Cardiac muscle cell (in vitro differentiated cells and primary cell): ENCODE measurements at places on chromosomes 11 and 22.

- no peak for DNase-seq
- no peaks in the 10 kb centered on the region for H3K4me1 ChIP-seq
- no peaks in the 10 kb centered on the region for H3K27me3 ChIP-seq
These were observed 73.1 kb upstream of the KIRREL3 start for GRCh38 chr11:127073621-127074020.

GRCh38 chr11:115244296-115244695 is 259.9 kb downstream of the CADM1 start:
- H3K27ac ChIP-seq, result no peak overlapping the region
- peaks cover 36% of the 10 kb centered on the region for H3K4me1 ChIP-seq
- no peaks in the 10 kb centered on the region for H3K36me3 ChIP-seq

DNA sequence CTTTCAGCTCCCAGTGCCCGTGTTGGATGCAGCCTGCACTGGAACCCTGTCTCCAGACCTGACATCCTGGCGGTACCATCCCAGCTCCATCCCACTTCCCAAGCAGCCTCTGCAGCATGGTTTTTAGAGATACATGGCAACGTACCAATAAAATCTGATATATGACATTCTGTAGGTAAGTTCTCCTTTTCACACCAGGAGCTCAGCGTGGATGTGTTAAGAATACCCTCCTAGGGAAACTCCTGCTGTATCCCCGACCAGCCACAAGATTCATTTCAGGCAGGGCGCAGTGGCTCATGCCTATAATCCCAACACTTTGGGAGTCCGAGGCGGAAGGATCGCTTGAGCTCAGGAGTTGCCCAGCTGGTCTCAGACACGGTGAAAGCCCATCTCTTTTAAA is 15.4 kb downstream of the APOL5 start:
- H3K4me1 ChIP-seq, result peaks cover 9% of the 10 kb centered on the region
- no peaks in the 10 kb centered on the region for H3K27me3 ChIP-seq
- no peak for DNase-seq
- H3K27ac ChIP-seq, result no peak overlapping the region

DNA sequence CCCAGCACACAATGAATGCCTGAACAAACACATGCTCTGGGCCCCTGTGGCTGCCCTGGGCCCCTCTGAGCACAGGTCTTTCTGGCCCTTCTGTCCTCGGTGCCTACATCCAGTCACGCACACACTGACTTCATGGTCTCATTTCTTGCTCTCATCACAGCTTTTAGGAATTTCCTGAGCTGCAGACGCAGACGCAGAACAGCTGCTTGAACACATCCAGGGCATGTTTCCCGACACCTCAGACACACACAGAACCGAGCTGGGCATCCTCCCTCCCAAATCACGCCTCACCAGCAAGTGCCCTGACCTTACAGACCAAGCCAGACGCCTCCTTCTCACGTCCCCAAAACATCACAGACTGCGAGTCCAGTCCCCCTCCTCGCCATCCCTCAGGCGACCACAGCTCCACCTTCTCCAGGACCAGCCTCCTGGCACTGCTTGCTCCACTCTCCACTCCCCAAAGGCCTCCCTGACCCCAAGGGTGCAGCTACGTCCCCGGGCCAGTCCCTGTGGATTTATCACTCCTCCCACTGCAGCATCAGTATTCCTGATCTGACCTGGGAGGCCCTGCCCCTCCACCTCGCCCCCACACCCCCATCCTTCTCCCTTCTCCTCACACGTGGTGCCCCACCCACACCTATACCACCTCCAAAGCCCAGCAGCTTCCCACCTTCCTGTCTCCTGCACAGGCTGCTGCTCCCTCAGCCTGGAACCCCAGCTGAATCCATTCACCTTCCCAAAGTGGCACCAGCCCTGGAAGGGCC is 12.9 kb downstream of the SIRT3 start:
- peaks cover 5% of the 10 kb centered on the region for H3K36me3 ChIP-seq
- no peak overlapping the region for H3K4me3 ChIP-seq
- H3K27ac ChIP-seq, result no peak overlapping the region
- no peaks in the 10 kb centered on the region for H3K27me3 ChIP-seq
- no peak for DNase-seq

DNA sequence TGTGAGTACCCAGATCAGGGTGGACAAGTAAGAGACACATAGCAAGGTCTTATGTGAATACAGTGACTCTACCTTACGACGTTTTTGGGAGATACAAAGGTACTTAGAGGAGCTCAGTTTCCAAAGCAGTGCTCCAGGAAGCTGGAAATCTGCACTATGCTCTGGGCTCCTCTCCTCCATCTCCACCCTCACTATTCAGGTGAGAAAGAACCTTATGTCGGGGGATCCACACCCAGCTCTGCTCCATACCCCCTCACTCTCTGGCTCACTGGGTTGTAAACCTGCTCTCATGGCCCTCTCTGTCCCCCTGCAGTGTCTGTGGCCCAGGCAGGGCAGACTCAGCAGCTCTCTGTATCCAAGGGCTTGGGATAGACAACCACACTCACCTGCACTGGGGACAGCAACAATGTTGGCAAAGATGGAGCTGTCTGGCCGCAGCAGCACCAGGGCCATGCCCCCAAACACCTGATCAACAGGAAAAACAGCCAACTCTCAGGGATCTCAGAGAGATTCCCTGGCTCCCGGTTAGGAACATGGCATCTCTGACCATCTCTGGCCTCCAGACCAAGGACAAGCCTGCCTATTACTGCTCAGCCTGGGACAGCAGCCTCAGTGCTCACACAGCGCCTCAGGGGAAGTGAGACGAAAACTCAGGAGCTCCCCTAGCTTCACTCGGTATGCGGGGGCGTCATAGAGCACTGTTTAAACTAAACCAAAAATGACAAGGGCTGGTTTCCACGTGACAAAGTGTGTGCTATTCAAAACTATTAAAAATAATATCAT is 60.9 kb upstream of the TOP3B start:
- H3K4me3 ChIP-seq, result no peak overlapping the region
- H3K27me3 ChIP-seq, result peaks cover 83% of the 10 kb centered on the region
- H3K4me1 ChIP-seq, result no peaks in the 10 kb centered on the region
- H3K27ac ChIP-seq, result no peak overlapping the region

DNA sequence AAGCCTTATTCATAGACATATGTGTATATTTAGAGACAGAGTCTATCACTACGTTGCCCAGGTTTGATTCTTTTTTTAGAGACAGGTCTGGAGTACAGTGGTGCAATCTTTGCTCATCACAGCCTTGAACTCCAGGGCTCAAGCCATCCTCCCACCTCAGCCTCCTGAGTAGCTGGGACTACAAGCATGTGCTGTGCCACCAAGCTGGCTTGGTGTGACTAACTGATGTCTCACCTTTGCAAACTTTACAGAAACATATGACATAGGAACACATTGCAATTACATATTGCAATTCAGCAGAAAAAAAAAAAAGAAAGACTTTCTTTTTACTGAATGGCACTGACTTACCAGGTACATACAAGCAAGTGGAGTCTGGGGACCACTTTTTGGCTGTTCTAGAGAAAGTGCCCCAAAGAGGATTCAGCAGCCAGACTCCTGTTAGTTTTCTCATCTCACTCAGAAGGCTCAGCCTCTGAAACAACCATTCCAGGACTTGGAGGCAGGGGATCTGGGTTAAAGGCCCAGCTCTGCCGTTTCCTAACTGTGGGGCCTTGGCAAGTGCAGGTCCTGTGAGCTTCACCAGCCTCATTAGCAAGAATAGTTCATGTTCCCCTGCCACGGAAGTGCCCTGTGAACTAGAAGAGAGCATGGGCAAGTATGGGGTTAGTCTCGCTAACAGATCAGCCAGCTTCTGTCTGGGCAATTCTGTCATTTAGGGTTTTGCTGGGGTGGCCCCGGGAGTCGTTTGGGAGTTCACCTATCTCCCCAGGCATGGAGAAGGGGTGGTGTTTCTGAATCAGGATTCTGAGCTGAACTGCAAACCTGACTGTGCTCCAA is 11.3 kb upstream of the NFAM1 start:
- DNase-seq, result no peak
- peaks cover 21% of the 10 kb centered on the region for H3K4me1 ChIP-seq
- H3K36me3 ChIP-seq, result no peaks in the 10 kb centered on the region
- H3K27me3 ChIP-seq, result no peaks in the 10 kb centered on the region

DNA sequence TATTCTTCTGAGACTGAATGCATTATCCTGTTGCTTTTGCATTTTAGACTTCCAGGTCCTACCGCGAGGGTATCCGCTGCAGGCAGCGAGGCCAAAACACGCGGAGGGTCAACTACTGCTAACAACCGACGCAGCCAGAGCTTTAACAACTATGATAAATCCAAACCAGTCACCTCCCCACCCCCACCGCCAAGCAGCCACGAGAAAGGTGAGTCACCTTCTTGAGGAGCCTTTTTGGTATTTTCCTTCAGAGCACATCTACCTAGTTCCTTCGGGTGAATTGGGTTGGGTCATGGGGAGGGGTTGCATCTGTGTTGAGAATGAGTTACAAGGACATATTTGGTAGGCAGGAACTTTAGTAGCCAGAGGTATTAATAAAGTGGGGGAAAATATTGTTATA is 179.8 kb downstream of the NAV2 start:
- H3K36me3 ChIP-seq, result no peaks in the 10 kb centered on the region
- no peak for DNase-seq
- H3K27ac ChIP-seq, result no peak overlapping the region
- no peak overlapping the region for H3K4me3 ChIP-seq
- no peaks in the 10 kb centered on the region for H3K27me3 ChIP-seq
- no peaks in the 10 kb centered on the region for H3K4me1 ChIP-seq

DNA sequence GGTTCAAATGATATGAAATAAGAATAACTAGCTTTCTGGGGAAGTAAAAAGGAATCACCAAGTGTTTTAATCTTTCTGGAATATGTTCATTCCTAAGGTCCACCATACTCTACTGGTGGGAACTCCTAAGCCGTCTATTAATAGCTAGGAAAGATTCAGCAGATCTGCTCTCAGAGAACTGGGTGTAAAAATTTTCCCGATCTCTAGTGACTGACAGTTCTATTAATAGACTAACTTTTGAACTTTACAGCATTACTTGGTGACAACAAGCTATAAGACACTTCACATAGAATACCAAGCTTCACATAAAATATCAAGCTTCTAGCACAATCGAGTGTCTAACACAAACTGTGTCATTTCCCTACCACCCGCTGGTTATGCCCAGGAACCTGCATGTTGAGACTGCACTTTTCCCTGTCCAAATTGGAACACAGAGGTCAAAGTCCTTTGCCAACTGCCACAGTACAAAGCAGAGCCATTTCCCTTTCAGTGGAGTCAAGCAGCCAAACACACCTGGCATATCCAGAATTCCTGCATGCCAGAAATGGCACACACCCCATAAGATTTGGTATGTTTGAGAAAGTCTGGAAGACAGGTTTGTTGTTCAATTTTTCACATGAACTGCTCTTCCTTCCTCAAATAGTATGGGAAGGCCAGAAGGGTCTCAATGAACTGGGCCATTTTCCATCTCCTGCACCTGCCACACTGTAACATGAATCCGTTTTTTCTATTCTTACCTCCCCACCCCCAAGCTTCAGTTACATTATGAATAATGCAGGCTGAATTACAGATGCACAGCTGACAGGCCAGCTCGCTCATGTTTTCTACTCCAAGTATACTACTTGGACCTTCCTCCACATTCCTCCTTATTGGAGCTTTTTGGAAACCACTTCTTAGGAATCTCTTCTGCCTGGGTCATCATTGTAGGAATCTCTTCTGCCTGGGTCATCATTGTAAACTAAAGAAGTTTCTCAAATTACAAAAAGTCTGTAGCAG is 3.7 kb downstream of the OSBP start:
- peak overlapping the region; percentile 94 for H3K27ac ChIP-seq
- no peaks in the 10 kb centered on the region for H3K27me3 ChIP-seq
- no peak for DNase-seq
- H3K4me3 ChIP-seq, result peak overlapping the region; percentile 17
- H3K4me1 ChIP-seq, result peaks cover 45% of the 10 kb centered on the region

DNA sequence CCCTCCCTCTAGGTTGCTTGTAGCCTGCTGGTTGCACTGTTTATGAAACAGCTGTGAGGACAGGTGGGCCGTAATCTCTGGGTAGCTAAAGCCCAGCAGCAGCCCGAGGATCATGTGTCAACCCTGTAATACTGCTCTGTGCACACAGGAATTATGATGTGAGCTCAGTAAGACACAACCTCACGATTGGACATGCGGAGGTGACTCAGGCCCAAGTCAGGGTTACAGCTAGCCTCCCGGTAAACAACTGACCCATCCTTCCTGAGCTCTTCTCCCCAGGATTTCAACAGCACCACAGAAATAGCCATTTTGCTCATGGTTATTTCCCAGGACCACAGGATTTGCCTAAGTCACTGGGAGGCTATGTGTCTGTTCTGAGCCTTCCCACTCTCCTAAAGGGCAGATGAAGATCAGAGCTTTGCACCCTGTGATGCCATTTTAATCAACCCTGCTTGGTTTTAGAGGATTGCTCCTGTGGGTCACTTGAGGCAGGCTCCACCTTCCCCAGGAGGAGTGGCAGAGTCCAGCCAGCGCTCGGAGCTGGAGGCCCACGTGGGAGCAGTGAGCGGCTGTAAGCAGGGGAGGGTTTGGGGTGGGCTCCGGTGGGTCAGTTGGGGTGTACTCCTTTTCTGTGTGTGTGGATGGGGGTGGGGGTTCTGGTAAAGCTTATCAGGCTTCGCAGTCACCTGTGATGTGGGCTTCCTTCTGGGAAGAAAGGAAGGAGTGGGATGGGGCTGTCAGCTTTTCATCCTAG is at the start of gene AMPD3:
AMPD3 (plus strand) TSS at position 387 of the 754 bp plus-strand sequence. CDS start 6,256 bp downstream, outside the sequence.
- H3K36me3 ChIP-seq, result no peaks in the 10 kb centered on the region
- H3K4me1 ChIP-seq, result peaks cover 30% of the 10 kb centered on the region
- H3K27ac ChIP-seq, result no peak within 1 kb of the TSS
- peaks cover 24% of the 10 kb centered on the region for H3K27me3 ChIP-seq

- no peaks in the 10 kb centered on the region for H3K27me3 ChIP-seq
- no peak for DNase-seq
- H3K4me3 ChIP-seq, result no peak overlapping the region
- peaks cover 4% of the 10 kb centered on the region for H3K4me1 ChIP-seq
These were observed 13.7 kb upstream of the CDKN1C start for GRCh38 chr11:2899080-2899783.

DNA sequence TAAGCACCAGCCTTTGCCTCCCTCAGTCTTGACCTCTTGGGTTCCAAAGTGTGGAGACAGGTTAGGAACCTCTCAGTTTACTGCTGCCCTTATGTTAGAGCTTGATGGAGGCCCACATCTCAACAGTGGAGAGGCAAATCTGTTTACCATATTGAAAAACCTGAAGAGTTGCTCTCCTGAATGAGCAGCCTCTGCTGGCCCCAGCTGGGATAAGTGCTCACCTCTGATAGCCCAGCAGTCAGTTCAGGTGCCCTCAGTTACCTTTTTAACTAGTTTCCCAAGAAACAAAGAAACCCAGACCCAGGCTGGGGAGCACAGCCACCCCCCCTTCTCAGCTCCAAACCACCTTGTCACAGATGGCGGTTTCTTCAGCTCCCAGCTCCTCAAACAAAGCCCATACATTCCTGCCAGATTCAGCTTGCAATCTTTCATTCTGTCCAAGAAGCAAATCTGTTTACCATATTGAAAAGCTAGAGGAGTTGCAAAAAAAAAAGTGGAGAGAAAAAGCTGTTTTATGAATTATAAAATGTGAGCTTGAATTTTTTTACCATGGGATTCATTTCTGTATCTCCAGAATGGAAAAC is 57.2 kb downstream of the PPFIBP2 start:
- H3K4me1 ChIP-seq, result peaks cover 10% of the 10 kb centered on the region
- no peak overlapping the region for H3K4me3 ChIP-seq
- no peaks in the 10 kb centered on the region for H3K27me3 ChIP-seq
- no peaks in the 10 kb centered on the region for H3K36me3 ChIP-seq
- no peak overlapping the region for H3K27ac ChIP-seq

GRCh38 chr11:64219354-64219684 is 6.7 kb downstream of the TRPT1 start:
- H3K4me1 ChIP-seq, result no peaks in the 10 kb centered on the region
- H3K27me3 ChIP-seq, result no peaks in the 10 kb centered on the region
- no peak overlapping the region for H3K4me3 ChIP-seq
- DNase-seq, result no peak
- H3K36me3 ChIP-seq, result peaks cover 4% of the 10 kb centered on the region
- no peak overlapping the region for H3K27ac ChIP-seq
